ENCODE measurements at places on chromosomes 7 and 10.

GRCh38 chr10:88555190-88555908 lies 27.8 kb downstream of the RNLS start:
- no peak overlapping the region for H3K27ac ChIP-seq
- H3K4me1 ChIP-seq = no peaks in the 10 kb centered on the region
- H3K4me3 ChIP-seq = no peak overlapping the region
- peaks cover 6% of the 10 kb centered on the region for H3K36me3 ChIP-seq
- no peak for DNase-seq

DNA sequence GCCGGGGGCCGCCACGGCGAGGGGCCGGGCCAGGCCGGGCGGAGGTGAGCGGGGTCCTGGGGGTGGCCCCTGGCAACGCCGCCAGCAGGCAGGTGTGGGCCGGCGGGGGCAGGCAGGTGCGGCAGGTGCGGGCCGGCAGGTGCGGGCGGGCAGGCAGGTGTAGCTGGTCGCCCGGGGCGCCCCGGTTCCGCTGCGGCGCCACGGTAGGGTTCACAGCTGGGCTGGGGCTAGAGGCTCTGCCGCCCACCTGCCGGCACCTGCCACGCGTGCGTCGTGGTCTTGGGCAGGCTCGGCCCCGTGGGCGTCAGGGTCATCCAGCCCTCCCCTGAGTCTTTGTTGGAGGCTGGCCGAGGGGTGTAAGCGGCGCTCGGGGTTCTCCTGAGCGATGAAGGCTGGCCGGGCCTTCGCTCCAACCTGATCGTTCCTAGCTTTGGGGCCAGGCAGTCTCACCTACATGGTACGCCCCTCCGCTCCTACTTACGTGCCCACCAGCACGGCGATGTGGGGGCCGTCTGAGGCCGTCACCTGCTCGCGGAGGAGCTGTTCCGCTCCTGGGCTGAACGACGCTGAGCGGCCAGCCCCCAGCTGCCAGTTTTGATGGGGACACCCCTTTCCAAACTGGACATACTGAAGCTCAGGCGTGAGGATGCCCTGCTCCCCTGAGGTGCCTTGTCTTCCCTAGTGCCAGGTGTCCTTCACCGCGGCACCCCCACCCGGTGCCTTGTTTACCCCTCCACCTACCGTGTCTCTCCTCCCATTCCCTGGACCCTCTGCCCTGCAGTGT lies 493 bp downstream of the ZMIZ2 start:
- H3K27ac ChIP-seq = peak overlapping the region; percentile 89
- peaks cover 7% of the 10 kb centered on the region for H3K27me3 ChIP-seq
- H3K4me3 ChIP-seq = peak overlapping the region; percentile 93
- peak; percentile 48 for DNase-seq
- H3K4me1 ChIP-seq = peaks cover 28% of the 10 kb centered on the region

DNA sequence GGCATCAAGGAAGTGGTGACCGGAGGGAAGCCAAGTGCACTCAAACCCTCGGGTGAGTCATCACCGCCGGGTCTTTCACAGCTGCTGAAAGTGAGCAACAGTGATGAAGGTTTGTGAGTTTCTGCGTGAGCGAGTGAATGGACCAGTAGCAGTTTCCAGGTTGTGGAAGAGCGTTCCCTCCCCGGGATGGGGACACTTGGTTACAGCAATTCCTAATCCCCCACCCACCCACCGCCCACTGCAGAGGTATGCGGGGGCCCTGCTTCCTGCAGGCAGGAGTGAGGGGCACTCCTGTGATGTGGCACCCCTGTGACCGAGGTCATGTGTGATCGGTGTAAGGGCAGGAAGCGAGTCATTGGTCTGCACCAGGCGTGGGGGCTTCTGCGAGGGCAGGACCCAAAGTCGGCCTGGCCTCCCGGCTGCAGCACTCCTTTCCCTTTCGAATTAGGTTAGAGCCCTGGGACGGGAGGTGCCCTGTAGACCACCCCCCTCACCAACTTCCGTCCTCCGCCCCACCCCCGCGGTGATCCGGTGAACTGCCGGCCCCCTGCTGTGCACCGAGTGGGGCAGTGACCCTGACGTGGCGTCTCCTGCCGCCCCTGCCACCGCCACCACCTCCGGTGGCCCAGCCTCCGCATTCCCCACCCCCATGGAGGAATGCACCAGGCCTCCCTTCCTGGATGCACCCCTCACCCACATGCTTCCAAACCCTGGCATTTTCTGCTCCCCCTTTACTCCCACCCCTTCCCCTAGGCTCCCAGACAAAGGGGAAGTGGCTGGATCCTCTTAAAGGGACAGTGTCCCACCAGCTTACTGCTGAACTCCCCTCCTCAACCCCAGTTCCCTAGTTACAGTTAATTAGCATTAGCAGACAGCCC lies 10.9 kb downstream of the LIMK1 start:
- H3K4me3 ChIP-seq = peak overlapping the region; percentile 87
- peaks cover 8% of the 10 kb centered on the region for H3K36me3 ChIP-seq
- no peak for DNase-seq

GRCh38 chr7:128939861-128940410 lies 2.2 kb downstream of the IRF5 start:
- DNase-seq = no peak
- no peak overlapping the region for H3K4me3 ChIP-seq
- no peak overlapping the region for H3K27ac ChIP-seq
- peaks cover 12% of the 10 kb centered on the region for H3K4me1 ChIP-seq
- H3K36me3 ChIP-seq = peaks cover 5% of the 10 kb centered on the region

GRCh38 chr7:57363321-57363720 lies 86.7 kb upstream of the ZNF716 start:
- DNase-seq = no peak
- peaks cover 22% of the 10 kb centered on the region for H3K36me3 ChIP-seq
- H3K27ac ChIP-seq = no peak overlapping the region
- H3K4me1 ChIP-seq = no peaks in the 10 kb centered on the region
- peaks cover 9% of the 10 kb centered on the region for H3K27me3 ChIP-seq

- no peaks in the 10 kb centered on the region for H3K27me3 ChIP-seq
- no peak for DNase-seq
- H3K4me1 ChIP-seq = peaks cover 5% of the 10 kb centered on the region
- H3K4me3 ChIP-seq = no peak overlapping the region
- no peaks in the 10 kb centered on the region for H3K36me3 ChIP-seq
Observed at GRCh38 chr7:53984776-53985175, 557.4 kb upstream of the VSTM2A start.
